ENCODE measurements at places on chromosomes 13 and 19.

DNA sequence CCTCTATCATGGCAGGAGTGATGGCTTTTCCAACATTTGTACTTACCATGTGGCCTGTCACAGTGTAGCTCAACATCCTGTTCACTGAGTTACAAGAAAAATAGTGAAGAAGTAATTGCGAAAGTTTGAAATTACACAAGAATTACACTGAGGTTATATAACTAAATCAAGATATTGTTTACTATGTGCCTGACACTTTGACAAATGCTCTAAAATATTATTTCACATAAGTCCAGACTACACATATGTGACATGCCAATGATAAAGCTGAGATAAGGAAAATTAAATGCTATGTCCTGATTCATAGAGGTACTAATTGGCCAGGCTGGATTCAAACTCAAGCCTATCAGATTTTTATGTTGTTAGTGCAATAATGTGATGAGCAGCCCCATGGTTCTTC, 451.7 kb downstream of the PCDH9 start:
- no peak for DNase-seq

DNA sequence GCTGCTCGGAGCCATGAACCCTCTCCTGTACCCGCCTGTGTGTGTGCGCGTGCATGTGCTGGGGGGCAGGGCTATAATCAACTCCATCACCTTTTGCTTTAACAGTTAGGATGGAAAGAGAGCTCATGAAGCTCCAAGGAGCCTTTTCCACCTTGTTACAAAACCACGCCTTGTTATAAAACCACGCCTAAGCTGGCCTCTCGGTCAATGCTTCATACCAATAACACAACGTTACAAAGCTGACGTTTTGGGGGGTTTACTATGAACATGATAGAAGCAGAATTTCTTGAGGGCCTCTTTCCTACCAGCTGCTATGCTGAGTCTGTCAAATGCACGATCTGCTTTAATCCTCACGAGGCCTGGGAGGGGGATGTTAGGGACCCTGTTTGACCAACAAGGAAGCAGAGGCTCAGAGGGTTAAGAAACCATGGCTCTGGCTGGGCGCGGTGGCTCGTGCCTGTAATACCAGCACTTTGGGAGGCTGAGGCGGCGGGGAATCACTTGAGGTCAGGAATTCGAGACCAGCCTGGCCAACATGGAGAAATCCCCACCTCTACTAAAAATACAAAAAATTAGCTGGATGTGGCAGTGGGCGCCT, 11.9 kb downstream of the CAPS start:
- DNase-seq = no peak

- DNase-seq = no peak
Measured at GRCh38 chr19:53991224-53992113, at the start of gene CACNG6. TSS of gene CACNG6 (plus strand) at chr19:53991637. CDS start at chr19:53992878, 1,241 bp downstream.

DNA sequence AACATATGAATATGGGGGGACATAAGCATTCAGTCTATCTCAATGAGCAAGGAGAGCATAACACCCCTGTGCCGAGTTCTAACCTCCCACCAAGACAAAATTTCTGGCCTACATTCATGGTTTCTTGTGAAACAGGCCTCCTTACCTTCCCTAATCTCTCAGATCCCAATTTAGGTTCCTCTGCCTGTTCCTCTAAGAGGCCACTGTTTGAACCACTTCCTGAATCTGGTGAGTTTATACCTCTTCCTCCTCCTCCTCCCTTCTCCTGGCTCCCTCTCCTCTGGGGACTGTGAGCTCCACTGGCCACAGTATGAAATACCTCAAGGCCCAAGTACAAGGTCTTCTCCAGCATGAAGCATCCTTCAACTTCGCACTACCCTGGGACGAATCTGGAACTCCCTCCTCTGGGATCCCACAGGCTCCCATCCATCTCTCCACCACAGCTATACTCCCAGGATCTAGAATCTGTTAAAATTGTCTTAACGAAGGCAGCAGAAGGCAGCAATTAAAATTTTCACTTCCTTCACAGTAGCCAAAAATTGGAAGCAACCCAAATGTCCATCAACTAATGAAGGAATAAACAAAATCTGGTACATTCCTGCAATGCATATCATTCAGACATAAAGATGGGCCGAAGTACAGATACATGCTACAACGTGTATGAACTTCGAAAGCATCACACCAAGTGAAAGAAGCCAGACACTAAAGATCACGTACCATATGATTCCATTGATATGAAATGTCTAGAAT, 7.8 kb upstream of the SIGLECL1 start:
- DNase-seq = no peak

DNA sequence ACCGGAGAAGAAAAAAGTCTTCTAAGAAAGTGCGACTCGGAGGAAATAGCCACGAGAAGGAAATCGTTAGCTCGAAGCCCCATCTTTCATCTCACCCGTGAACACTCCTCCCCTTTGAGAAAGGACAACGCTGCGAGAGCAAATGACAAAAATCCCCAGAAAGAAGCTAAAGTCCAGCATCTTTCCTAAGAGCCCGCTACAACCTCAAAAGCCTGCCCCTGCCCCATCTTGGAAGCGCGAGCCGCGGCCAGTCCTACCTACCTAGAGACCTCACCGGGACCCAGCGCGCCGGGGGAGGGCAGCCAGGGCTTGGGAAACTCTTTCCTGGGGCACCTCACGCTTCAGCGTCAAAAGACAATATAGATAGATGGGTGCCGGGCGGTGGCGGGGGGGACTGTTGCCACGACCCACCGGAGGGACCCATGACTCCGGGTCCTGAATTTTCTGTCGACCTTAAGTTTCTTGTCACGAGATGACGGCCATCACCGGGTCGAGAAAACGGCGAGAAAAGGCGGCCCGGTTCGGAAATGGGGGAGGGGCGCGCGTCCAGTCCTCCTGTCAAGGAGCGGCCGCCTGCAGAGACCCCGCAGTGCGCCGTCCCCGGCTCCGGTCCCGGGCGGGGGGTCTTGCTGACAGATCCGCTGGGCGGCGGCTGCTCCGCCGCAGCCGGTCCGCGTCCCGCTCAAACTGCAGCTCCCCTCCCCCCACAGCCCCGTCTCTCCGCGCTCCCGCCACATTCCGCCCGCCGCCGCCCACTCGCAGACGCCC, 65.9 kb downstream of the KCNRG start:
- DNase-seq = peak; percentile 57

DNA sequence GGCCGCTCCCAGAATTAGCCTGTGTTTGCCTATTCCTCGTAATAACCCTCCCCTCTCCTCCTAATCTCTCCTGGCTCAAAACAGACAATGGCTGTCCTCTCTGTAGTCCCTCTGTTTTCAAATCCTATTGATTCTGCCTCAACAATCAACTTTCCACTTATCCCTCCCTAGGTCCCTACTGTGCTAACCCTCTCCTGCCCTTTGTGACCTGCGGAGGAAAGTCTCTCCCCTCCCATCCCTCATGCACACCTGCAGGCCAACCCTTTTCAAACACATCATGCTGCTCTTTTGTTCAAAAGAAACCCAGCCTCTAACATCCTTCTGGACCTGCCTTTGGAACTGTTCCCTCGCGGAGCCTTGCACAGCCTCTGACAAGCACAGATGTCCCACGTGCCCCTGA, 37.3 kb downstream of the CILP2 start:
- no peak for DNase-seq

DNA sequence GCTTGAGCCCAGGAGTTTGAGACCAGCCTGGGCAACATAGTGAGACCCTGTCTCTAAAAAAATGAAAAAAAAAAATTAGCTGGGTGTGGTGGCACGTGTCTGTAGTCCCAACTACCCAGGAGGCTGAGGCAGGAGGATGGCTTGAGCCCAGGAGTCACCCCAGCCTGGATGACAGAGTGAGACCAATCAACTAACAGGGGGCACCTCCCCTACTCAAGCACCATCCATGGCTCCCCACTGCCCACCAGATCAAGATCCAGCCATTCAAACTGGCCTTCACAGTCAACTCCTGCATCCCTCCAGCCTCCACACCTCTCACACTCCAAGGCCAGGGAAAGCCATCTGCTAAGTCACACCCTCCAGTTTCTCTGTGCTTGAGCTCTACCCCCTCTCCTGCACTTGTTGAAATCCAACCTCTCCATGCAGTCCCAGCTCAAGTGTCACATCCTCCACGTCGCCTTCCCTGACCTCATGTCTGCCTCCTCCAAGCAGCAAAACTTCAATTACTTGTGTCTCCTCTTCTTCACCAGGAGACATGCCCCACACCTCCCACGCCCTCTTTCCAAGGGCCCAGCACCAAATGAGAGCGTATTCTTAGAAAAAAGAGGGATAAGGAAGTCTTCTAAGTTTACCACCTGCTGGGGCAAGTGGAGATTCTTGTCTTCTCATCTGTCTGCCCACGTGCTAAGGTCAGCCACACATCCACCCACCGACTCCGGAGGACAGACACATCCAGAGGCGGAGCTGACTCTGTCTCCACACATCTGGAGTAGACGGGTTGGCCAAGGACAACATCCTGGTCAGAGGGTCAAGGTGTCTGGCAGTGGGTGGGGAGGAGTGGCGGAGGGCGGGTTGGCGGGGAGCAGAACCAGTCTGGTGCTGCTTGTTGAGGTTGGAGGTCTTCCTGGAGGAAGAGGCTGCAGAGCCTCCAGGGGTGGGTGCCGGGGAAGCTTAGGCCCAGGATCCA, 974 bp upstream of the CYP4F22 start:
- no peak for DNase-seq

DNA sequence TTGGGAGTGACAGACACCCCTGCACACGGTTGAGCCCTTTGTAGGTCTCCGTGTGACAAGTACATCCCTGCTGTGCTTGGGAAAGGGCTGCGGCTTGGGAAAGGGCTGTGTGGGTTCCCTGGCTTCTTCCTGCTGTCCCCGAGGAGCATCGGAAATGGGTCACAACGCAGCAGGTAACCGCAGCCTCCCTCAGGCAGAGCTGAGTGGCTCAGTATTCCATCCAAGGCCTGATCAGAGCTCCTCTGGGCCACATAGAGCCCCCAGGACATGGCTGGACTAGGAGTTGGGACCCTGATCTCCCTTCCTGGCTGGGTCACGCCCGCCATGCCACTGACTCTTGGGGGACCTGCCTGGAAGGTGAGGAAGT, 16.3 kb downstream of the TECR start:
- DNase-seq = no peak

DNA sequence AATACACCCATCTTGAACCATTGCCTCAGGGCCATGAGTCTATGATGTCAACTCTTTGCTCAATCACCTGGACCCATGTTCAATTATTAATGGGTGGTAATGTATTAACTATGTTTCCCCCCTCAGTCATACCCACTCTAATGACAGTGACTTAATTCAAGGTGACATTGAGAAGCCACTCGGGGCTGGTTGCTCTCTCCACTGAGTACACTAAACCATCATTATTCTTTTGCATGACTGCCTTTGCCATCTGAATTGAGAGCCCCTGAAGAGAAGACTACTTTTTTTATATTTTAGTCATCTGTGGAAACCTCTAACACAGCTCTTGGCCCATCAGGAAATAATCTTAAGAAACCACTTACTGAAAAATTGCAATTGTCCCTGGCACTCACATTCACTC, 139.2 kb upstream of the SOX21 start:
- no peak for DNase-seq

DNA sequence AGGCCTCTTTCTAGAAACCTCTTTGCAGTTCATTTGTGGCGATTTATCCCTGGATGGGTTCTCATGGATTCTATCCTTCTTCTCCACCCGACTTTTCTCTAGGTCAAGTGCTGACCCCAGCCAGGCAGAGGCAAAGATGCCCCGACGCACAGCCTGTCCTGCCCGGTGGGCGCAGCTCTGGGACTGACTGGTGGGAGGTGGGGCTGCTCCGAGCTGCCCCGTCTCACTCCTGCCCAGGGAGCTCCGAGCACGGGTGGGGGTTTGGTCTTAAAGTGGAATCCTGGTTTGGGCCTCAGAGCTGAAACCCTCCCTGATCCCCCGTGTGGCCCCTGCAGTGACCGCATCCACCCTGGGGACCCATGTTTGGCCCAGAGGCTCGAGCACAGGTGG, 44.5 kb downstream of the GAS6 start:
- no peak for DNase-seq

DNA sequence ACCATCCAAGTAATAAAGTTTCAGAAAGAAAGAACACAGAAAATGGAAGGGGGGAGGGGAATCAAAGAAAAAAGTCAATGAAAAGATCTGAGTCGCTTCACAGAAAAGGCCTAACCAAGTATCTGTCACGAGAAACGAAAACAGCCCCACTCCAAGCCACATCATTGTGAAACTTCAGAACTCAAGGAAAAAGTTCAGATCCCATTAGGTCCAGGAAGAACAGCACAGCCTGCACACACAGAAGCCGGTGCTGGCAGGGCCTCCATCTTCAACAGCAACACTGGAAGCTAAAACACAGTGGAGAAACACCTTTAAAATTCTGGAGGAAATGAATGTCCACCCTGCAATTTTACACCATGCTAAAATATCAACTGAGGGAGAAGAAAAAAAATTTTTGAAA, 8.0 kb downstream of the STK24 start:
- DNase-seq = no peak
